ENCODE measurements at places on chromosomes 4 and X. TPM values are rescaled to one million over a fixed set of nuclear protein-coding genes. Genes with fewer than 3 reads are reported as not detected.

PAGE2B gene
- total RNA-seq: not detected

UNC5C gene
- total RNA-seq: 0.45 TPM

TMPRSS11A gene
- not detected for total RNA-seq

JAKMIP1 gene
- 8.2 TPM for total RNA-seq

ATP1B4 gene
- not detected for total RNA-seq

CD38 gene
- 0.15 TPM for total RNA-seq

MAGEA2B gene
- not detected for total RNA-seq

IGFBP7 gene
- 4.4 TPM for total RNA-seq

FGF16 gene
- total RNA-seq: 0.74 TPM

FTHL17 gene
- not detected for total RNA-seq

ASIC5 gene
- total RNA-seq: not detected

ADRA2C gene
- total RNA-seq: 34.1 TPM

CHRNA9 gene
- total RNA-seq: 2.8 TPM

DRD5 gene
- not detected for total RNA-seq

GRCh38 chr4:3313139-3313538 is 20.3 kb downstream of the RGS12 start:
- DNase-seq: no peak

DNA sequence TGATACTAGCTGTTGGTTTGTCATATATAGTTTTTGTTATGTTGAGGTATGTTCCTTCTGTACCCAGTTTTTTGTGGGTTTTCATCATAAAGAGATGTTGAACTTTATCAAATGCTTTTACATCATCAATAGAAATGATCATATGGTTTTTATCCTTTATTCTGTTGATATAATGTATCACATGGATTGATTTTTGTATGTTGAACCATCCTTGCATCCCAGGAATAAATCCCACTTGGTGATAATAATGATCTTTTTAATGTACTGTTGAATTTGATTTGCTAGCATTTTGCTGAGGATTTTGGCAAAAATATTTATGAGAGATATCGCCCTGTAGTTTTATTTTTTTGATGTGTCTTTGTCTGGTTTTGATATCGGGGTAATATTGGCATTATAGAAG is 22.5 kb upstream of the NAA11 start:
- DNase-seq: no peak

- DNase-seq: no peak
These were observed 19.2 kb downstream of the PPP3CA start for GRCh38 chr4:101328063-101328602.

- DNase-seq: no peak
These were observed 207.5 kb downstream of the PDGFC start for GRCh38 chr4:156764145-156764544.

GRCh38 chr4:153189016-153189801 is 15.0 kb upstream of the TRIM2 start:
- no peak for DNase-seq

- DNase-seq: no peak
These were observed 63.8 kb upstream of the STS start for GRCh38 chrX:7083468-7084396.

- no peak for DNase-seq
These were observed 42.6 kb downstream of the GASK1B start for GRCh38 chr4:158130204-158130603.

- peak; percentile 29 for DNase-seq
These were observed 52.5 kb downstream of the LINC00632 start for GRCh38 chrX:140762061-140762460.

DNA sequence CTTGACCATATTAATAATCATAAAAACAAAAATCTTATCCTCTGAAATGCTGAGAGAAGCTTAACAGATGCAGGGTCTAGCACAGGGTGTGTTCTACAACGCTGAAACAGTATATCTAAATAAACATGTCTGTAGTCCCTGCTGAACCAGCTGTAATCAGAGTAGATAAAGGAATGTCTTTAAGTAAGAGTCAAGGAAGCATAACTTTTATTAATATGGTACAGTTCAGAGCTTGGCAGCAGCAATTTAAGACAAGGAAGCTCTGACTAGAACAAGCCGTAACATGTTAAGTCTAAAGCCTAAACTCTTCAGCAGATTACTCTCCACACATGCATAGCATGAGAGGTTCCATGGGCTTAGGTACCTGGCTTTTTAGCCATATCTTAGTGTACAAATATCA is 36.1 kb downstream of the NFKB1 start:
- no peak for DNase-seq

DNA sequence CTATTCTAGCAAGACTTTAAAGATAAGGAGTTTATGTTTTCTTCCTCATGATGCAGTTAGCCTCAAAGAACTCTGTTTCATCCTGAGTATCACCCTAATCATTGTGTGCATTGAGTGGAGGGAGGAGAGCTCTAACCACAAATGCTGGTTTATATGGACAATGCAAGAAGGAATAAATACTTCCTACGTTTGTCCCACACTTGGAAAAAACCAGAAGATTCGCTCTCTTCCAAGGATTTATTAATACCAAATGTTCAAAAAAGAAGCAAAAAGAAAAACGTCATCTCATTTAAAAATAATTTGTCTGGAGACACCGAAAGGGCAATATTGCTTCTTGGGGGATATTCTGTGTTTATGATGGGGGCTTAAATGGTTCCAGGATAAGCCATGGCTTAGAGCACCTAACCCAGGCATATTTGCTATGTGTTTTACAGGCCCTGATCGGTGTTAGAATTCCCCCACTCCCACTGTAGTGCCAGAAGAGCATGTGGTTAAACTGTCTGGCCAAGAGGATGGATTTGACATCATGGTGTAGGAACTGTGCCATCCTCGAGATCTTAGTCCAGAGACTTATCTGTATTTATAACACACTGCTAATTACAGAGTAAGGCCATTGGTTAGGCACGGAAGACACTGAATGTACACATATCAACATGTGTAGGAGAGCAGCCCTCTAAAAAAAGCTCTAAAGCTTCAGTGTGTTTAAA is 227.2 kb downstream of the ANK2 start:
- DNase-seq: no peak

GRCh38 chrX:21691512-21692018 is 33.4 kb upstream of the KLHL34 start:
- DNase-seq: no peak

DNA sequence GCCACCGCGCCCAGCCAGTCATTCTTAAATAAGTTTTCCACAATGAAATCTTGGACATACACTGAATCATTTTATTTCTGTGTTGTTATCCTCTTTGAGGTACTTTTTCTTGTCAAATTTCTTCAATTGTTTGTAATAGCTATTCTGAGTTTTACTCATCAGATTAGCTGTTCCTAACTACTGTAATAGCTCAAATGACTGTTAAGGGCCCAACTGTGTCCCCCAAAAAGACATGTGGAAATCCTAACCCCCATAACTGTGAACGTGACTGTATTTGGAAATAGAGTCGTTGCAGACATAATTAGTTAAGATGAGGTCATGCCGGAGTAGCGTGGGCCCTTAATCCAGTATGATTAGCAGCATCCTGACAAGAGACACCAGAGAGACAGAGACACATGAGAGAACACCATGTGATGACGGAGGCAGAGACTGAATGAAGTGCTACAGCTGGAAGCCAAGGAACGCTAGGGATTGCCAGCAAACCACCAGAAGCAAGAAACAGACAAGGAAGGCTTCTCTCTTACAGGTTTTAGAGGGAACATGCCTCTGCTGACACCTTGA is 22.9 kb downstream of the ACOT9 start:
- no peak for DNase-seq

DNA sequence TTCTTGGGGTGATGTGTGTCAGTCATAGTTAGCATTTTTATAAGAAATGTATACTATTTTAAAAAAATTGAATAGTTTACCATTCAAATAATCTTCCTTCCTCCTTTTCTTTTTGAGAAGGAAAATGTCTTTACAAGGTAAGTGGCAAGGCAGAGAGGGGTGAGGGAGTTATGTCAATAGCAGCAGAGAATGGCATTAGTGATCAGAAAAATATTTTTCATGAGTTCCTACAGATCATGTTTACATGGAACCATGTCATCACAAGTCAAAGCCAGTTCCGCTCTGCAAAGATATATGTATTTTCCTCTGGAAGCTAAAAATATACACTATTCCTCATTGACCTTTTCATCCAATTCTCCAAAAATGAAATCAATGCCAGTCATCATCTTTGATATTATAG is 67.3 kb downstream of the PTPN13 start:
- DNase-seq: no peak

DNA sequence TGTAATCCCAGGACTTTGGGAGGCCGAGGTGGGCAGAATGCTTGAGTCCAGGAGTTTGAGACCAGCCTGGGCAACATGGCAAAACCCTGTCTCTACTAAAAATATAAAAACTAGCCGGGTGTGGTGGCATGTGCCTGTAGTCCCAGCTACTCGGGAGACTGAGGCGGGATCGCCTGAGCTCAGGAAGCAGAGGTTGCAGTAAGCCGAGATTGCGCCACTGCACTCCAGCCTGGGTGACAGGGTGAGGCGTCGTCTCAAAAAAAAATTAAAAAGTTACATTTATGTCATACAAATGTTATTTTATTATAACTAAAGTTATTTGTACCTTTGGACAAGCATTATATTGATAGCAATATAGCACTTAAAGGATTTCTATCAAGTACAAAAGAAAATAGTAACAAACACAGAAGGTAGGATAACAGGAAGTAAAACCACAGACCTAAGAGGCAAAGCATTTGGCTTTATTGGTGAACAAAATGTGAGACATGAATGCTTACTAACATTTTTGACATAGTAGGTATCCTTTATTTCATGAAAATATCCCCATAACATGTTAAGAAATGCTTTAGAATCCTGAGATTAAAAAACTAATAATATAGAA is 51.5 kb downstream of the TMEM165 start:
- no peak for DNase-seq

- DNase-seq: peak; percentile 39
These were observed 67.9 kb downstream of the SMARCA5 start for GRCh38 chr4:143581331-143581946.

DNA sequence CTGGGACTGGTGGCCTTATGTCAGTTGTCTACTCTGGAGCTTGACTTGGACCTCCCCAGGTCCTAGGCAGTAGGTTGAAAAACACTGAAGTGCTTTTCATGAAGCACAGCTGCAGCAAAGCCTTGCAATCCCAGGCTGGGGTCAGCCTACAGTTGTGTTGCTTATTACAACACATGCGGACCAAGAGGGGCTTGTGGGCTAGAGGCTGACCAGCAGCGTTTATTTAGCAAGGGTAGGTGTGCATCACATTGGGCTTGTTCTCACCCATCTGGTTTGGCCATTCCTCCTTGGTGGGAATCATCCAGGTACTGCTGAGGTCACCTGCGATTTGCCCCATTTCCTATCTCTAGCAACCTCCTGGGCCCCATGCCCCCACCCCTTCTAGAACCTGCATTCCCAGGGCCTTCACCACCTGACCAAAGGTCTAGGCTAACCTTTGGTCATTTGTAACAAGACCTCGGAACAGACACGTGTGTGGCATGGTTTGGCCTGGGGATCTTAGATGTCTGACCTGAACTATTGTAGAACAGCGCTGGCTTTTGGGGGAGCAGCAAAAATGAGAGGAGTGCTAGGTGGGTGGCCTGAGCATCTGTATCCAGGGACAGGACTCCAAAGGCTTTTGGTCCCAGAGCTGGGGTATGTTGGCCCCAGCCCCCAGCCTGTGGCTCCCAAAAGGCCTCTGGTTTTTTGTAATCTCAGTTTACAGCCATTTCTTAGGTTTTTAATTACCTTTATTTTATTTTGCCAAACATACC is 3.0 kb downstream of the RPL10 start:
- DNase-seq: no peak

GRCh38 chr4:106704253-106704870 is 331.8 kb downstream of the DKK2 start:
- DNase-seq: no peak

- peak; percentile 66 for DNase-seq
These were observed 64.6 kb downstream of the ANAPC4 start for GRCh38 chr4:25441519-25442117.

DNA sequence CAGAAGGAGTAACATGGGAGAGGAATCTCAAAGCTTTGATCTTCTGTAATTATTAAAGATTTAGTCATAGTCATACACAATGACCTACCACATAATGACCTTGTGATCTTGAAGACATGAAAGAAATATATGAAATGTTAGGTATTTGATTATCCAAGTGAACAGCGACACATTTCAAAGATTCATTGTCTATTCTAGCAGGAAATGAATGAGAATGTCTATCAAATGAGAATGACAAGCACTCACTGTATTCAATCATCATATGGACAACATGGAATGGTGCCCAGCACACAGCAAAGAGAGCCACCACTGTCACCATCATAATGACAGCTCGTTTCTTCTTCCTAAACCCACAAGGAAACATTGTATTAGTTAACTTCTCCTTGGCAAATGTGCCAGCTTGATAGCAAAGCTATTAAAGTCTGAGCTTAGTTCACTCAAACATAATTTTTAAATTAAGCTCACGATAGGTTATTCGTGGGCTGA is 50.6 kb downstream of the QRFPR start:
- no peak for DNase-seq

DNA sequence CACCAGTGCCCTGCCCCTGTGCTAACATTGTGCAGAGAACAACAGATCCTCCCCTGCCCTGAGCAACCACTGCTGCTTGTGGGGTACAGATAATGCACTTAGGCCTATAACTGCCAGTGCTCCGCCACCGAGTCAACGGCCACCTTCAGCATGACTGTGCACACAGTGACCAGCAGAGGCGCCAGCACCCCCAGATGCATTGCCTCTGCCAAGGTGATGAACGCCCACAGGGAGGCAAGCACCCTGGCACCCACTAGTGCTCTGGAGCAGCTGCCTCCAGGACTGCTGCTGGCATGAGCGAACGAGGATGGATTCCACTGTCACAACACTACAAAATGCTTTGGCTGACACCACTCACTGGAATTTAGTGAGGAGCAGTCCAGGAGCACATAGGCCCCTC is 38.2 kb downstream of the SPIN2B start:
- peak; percentile 17 for DNase-seq

DNA sequence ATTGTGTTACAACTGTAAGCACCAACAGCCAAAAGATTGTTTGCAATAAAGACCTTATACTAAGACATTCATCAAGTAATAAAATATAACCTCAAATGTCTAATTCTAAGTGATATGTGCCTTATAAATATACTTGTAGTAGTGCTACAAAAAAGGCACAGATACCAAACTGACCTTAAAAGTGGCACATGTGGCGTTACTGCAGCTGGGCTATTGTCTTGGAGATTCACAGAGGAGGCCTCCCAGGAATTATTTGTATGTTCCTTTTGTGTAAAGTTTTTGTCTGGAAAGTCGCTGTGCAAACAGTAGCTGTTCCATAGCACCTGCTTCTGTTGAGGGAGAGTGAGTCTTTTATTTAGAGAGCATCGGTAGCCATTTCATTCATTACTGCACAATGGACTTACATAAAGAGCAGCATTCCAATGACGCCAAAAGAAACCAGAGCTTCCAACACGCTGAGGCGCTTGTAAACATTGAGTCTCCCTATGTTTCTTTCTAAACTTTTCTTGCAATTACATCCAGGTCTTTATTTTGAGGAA is 143.7 kb downstream of the RPA4 start:
- DNase-seq: peak; percentile 11

- peak; percentile 69 for DNase-seq
These were observed 18.9 kb upstream of the GPR101 start for GRCh38 chrX:137052643-137053235.

- no peak for DNase-seq
These were observed 49.2 kb upstream of the PRSS48 start for GRCh38 chr4:151227731-151228130.

- DNase-seq: no peak
These were observed 47.2 kb upstream of the ELOVL6 start for GRCh38 chr4:110245577-110245976.
